B cell (primary cell): ENCODE measurements at places on chromosomes 16 and 17. TPM values are rescaled to one million over a fixed set of nuclear protein-coding genes. Genes with fewer than 3 reads are reported as not detected.

RANBP10 gene
- 26.8 and 29.0 TPM in 2 replicates for polyA plus RNA-seq

ITGB4 gene
- 0.12 and 0.27 TPM in 2 replicates for polyA plus RNA-seq

PRCD gene
- 10.5 and 18.0 TPM in 2 replicates for polyA plus RNA-seq

GAST gene
- not detected in 2 replicates for polyA plus RNA-seq

CCR7 gene
- polyA plus RNA-seq, result 116 and 142 TPM in 2 replicates

CCL3 gene
- 31.3 and 54.5 TPM in 2 replicates for polyA plus RNA-seq

DOC2A gene
- polyA plus RNA-seq, result not detected in 2 replicates
